K562 (cell line): ENCODE measurements at places on chromosomes 3 and 15. TPM values are rescaled to one million over a fixed set of nuclear protein-coding genes. Genes with fewer than 3 reads are reported as not detected.

Gene CILP
- total RNA-seq: not detected in 2 replicates

DNA sequence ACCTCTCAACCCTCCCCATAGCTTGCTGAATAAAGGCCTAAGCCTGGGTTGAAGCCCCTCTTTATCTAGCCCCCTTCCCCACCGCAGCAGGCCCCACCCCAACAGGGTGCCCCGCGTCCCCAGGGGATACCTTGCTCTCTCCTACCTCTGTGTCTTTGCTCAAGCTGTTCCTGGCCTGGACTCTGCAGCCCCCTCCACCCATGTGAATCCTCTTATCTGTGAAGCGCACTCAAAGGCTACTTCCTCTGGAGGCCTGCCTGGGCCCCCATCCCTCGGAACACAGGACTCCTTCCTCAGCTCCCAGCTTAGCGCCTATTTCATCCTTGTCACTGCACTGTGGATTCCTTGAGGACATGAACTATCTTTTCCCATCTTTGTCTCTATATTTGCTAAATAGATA, 61.4 kb upstream of the HERC1 start:
- peak; percentile 79 for DNase-seq

Gene SPTBN5
- 0.02 TPM in 1 of 2 replicates, not detected in the other for total RNA-seq

GRCh38 chr15:75368689-75369239, 357 bp upstream of the MAN2C1 start:
- DNase-seq: no peak

Gene ANXA2
- total RNA-seq: 298 and 301 TPM in 2 replicates

- DNase-seq: no peak
Measured at GRCh38 chr3:71511037-71511436, 72.5 kb downstream of the FOXP1 start.
